ENCODE measurements at places on chromosomes 11 and 22.

DNA sequence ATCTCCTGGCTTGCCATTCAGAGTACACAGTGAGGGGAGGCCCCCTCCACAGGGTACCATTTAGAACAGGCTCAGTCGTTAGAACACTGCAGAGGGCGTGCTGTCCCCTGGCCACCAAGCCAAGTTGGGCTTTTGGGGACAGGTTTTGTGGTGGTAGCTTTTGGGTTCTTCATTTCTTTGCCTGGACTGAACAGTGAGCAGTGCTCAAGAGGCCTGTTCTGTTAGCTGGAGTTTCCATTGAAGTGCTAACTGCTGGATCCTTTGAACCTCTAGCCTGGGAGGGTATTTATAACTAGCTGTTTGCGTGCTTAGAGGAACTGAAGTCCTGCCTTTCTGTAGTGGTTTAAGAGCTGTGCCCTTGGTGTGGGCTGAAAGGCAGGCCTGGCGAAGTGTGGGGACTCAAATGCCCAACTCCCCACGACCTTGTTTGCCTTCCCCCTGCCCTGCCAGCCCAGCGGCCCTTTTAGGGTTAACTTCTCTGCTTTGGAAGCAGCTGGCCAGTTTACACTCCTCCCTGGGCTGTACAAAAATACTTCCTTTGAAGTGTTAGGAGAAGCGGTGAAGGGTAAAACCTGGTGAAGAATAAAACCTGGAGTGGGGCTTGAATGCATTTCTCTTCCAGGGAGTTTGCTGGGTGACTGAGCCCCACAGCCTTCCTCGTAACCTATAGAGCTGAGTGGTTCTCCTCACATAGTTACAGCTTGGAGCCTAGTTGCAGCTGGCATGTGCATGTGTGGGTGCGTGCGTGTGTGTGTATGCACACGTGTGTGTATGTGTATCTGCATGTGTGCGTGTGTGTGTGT lies 34.6 kb downstream of the ZNRF3 start:
- DNase-seq: peak; percentile 37

- no peak for DNase-seq
Measured at GRCh38 chr11:44993971-44994704, 43.5 kb upstream of the TP53I11 start.

- no peak for DNase-seq
Measured at GRCh38 chr11:96643173-96643572, 253.4 kb downstream of the JRKL start.

DNA sequence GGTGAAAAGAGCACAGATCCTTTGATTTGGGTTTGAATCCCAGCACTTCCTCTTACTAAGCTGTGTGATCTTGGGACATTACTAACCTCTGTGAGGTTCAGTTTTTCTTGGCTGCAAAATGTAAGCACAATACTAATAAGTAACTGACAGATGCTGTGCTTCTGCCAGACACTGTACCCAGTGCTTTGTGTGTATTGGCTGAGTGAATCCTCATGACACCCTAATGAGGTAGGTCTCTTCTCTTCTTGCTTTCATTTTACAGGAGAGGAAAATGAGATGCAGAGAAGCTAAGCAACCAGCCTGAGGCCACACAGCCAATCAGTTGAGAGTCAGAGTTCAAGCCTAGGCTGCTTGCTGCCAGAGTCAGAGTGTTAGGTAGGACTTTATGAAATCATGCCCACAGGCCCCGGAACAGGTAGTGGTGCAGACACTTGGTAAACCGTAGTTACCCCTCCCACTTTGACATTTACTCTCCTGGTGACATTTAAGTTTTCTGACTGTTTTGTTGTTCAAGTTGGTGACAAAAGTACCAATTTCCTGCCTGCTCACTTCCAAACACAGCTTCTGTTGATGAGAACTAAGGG lies 21.2 kb downstream of the PTPRJ start:
- no peak for DNase-seq

DNA sequence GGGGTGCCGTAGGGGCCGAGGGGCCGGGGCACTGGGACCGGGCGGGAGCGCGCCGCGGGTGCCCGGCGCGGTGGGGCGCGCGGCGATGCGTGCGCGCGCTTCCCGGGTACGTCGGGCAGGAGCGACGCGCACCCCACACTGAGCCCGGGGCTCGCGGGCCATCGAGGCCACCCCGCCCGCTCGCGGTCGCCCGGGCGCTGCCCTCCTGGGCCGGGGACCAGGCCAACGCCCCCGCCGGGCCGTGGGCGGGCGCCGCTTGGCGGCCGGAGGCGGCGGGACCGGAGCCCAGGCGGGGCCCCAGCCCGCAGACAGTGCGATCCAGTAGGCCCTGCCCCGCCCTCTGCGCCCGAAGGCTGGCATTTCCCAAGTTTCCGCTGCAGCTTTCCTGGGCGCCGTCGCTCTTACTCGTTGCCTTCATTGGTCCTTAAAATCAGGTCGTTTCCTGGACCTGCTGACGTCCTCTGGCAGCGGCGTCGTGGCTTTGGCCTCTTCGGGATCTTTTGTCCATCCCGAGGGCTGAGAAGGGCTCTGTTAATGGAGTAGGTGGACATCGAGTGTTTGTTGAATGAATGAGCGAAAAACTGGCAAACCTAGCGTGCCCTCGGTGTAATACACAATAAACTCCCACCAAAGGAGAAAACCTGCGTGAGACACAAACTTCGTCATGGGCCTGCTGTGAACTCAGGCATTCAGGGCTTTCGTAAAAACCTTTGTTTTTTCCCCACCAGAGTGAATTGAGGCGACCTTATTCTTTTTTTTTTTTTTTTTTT lies 638 bp downstream of the PARVA start:
- DNase-seq: peak; percentile 55

- DNase-seq: no peak
Measured at GRCh38 chr11:67002297-67002913, 20.5 kb upstream of the SYT12 start.
